ENCODE measurements at places on chromosomes 2 and 18.

DNA sequence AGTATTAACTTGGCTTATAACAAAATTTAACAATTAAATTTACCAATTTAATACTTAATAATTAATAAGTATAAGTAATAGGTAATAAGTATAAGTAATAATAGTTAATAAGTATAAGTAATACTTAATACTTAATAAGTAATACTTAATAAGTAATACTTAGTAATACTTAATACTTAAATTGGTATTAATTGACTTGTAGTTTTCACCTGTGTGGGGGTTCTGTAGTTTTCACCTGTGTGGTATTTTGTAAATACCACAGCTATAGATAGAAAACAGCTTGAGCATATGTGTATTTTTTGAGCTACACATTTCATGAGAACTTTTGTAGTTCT lies 55.4 kb downstream of the MAPRE2 start:
- DNase-seq = no peak

GRCh38 chr18:22523481-22523880 lies 105.8 kb upstream of the CTAGE1 start:
- no peak for DNase-seq

DNA sequence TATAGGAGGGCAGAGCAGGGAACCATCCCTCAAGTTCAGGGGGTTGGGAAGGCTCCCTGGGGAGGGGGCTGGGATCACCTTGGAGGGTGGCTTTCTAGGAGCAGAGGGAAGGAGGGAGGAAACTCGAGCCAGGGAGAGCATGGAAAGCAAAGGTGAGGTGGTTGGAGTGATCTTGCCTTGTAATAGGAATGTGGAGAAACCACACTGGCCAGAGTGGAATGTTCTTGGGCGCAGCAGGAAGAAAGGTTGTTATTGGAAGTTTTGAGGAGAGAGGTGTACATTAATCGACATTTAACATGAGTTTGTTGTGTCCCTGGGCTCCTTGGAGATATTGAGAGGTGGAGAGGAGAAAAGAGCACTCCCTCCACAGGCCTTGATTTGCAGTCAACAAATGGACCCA lies 272.2 kb downstream of the PRKCE start:
- DNase-seq = no peak

DNA sequence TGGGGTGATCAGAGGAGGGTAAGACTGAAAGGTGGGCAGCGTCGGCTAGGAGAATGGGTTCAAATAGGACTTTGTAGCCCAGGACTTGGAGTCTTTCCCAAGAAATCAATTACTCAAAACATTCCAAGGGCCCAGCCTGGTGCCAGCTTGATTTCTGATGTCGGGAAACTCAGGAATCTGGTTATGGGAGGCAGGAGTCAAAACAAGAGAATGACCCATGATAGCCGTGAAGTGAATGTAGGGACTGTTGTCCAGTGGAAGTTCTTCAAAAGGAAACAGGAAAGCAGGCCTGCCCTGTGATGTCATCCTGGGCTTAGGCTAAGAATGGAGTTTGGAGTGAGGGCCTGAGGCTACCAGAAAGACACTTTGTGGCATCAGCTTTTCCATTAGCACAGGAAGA lies 67.4 kb upstream of the SLC14A2 start:
- DNase-seq = no peak

GRCh38 chr2:202031246-202031951 lies 2.3 kb upstream of the FZD7 start:
- DNase-seq = no peak

GRCh38 chr2:224528171-224528570 lies 57.0 kb downstream of the CUL3 start:
- DNase-seq = no peak
